ENCODE measurements at places on chromosomes 1 and 21.

GRCh38 chr1:211606914-211607753, 28.2 kb upstream of the SLC30A1 start:
- no peak for DNase-seq

DNA sequence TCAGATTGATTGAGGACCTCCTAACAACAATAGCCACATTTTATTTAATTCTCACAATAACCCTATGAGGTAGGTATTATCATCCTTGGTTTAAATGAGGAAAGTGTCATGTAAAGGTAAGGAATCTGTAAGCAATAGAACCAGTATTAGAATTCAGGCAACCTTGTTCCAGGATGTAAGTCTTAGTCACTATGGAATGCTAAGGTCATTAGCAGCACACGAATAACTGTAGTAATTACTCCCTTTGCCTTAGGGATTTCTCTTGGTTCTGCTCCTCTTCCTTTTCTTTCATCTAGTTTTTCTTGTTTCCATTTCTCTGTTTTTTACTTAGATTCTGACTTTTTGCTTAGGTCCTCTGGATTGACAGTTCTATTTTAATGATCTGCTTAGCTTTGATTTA, 23.1 kb upstream of the ATP6V1G3 start:
- no peak for DNase-seq

DNA sequence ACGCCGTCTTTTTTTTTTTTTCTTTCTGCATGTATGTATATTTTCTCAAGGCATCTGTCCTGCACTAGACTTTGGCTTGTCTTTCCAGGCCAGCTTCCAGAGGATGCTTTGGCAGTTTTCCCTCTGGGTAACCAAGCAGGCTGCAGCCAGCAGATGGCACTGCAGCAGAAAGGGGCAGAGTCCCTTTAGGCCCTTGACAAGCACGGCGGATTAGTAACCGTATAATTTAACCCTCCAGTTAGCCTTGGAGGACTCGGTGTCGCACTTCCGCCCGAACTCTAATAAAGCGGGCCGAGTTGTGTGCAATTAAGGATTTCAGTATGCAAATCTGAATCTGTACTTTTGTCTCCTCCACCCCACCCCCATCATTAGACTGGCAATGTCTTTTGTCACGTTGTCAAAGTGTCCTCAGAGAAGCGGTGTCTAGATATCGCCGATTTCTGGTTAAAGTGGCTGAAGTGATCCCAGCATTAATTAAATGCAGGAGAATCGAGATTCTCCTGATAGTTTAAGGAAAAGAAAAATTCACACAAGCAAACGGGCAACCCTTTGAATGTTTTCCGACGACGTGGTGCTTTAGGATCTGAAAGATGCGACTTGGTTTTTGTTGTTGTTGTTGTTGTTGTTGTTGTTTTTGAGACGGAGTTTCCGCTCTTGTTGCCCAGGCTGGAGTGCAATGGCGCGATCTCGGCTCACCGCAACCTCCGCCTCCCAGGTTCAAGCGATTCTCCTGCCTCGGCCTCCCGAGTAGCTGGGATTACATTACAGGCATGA, 1.1 kb upstream of the TMEM167B start:
- no peak for DNase-seq

GRCh38 chr1:76868916-76869315, 1.6 kb downstream of the ST6GALNAC5 start:
- no peak for DNase-seq

GRCh38 chr1:156012051-156012817, 8.5 kb downstream of the SSR2 start:
- DNase-seq = no peak

DNA sequence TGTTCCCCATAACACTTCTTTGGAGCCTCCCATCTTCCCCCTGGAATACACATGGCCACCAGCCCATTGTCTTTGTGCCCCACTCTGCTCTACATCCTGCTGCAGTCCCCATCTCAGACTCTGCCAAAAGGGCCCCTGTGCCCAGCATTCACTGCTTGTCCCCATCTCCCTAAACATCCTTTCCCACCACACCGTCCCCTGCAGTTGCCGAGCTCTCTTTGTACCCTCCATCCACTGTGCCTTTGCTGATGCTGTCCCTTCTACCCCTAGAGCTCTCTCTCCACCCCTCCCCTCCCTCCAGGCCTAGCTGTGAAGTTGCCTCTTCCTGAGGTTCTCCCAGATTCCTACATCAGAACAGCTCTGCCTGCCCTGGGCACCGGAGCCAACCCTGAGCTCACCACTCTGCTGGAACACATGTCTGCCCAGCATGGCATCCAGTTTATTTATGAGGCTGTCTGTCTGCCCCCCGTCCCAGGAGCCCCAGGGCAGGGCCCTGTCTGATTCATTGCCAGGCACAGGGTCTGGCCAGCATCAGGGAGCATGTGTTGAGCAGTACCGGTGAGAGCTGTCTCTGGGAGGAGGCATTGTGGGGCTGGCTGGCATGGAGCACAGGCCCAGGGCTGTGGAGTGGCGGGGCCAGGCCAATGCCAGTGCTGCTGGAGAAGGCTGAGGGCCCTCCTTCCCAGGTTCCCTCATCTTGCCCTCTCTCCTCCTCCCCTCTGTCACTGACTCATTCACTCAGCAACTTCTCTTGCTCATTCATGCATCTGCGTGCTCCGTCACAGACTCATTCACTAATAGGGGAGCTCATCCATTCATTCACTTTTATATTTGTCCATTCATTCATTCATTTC, 28.8 kb downstream of the EDN2 start:
- no peak for DNase-seq

- no peak for DNase-seq
Observed at GRCh38 chr1:191888996-191889622, 269.2 kb upstream of the RGS18 start.

DNA sequence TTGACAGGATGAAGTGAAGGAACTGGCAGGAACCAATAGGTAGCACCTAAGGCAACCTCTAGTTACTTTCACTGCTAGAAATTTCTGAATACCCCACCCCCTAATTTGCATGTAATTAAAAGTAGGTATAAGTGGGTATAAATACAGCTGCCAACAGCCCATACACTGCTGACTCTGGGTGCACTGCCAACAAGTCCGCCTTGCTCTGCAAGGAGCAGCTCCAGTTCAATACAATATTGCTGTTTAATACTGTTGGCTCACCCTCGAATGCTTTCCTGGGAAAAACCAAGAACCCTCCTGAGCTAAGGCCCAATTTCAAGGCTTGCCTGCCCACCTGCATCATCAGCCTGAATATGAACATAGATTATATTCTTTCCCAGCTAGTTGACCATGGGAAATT, 981.9 kb downstream of the ADGRL2 start:
- no peak for DNase-seq

GRCh38 chr1:31645274-31645568, 545 bp upstream of the PEF1 start:
- no peak for DNase-seq

DNA sequence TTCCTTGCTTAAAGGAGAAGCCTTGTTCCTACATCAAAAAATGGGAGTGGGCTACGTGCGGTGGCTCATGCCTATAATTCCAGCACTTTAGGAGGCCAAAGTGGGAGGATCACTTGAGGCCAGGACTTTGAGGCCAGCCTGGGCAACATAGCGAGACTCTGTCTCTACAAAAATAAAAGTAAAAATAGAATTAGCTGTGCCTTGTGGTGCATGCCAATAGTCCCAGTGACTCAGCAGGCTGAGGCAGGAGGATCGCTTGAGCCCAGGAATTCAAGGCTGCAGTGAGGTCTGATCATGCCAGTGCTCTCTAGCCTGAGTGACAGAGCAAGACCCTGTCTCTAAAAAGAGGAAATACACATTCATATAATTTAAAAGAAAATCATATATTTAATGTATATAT, 127.1 kb downstream of the C1orf21 start:
- no peak for DNase-seq

GRCh38 chr21:24289539-24289938, 1317.7 kb downstream of the MRPL39 start:
- DNase-seq = no peak
